ENCODE measurements at places on chromosomes 12 and 14. TPM values are rescaled to one million over a fixed set of nuclear protein-coding genes. Genes with fewer than 3 reads are reported as not detected.

The PLEKHD1 gene
- total RNA-seq = not detected

The PIWIL1 gene
- total RNA-seq = not detected

The RDH11 gene
- total RNA-seq = 59.1 TPM

The RASSF9 gene
- 0.89 TPM for total RNA-seq

The CFAP54 gene
- total RNA-seq = 2.0 TPM

The MPHOSPH9 gene
- total RNA-seq = 26.6 TPM

The SIX4 gene
- 12.2 TPM for total RNA-seq

The GPRC5D gene
- not detected for total RNA-seq

The NGB gene
- total RNA-seq = not detected

The NAV3 gene
- 69.9 TPM for total RNA-seq

The ARHGAP9 gene
- total RNA-seq = not detected

The PRIMA1 gene
- total RNA-seq = 0.43 TPM

The VDR gene
- 30.5 TPM for total RNA-seq

The BBOF1 gene
- total RNA-seq = 3.5 TPM

The OR6C74 gene
- total RNA-seq = not detected

The PGF gene
- total RNA-seq = 1.8 TPM

The TUBA1C gene
- 473 TPM for total RNA-seq

The TEAD4 gene
- total RNA-seq = 14.8 TPM

The CAPZA3 gene
- total RNA-seq = not detected

The WIF1 gene
- not detected for total RNA-seq

The PLCZ1 gene
- not detected for total RNA-seq

The KRT1 gene
- total RNA-seq = not detected

The OR6C68 gene
- not detected for total RNA-seq

The PDZRN4 gene
- not detected for total RNA-seq

The ETFBKMT gene
- 1.8 TPM for total RNA-seq

The CCDC38 gene
- total RNA-seq = under 0.01 TPM

The MANSC4 gene
- not detected for total RNA-seq

The IKBIP gene
- total RNA-seq = 125 TPM

The NTN4 gene
- total RNA-seq = 63.7 TPM

The ACSM4 gene
- not detected for total RNA-seq

The ANKRD33 gene
- not detected for total RNA-seq

The OR10A7 gene
- total RNA-seq = not detected

The CGRRF1 gene
- total RNA-seq = 15.4 TPM

The ERP27 gene
- total RNA-seq = not detected

The PTGER2 gene
- total RNA-seq = 6.2 TPM

All from GM23248 (cell line).